ENCODE measurements at places on chromosomes 11 and 22.

- no peak for DNase-seq
These were observed 11.3 kb upstream of the NFAM1 start for GRCh38 chr22:42443240-42444076.

DNA sequence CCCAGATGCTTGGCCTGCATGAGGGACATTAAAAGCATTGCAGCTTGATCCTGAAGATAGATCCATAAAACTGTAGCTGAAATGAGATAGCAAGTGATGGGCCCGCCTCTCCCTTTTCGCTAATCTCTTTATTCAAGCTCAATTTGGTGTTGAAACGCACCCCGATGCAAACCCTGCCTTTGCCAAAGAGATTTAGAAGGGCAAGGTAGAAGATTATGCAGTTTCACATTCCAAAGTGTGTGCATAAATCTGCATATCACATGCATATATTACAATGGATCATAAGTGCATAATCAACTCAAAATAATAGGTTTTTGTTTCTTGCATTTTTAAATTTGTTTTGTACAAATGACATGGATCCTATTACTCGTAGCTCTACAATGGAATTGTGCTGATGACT lies 80.1 kb upstream of the SHANK2 start:
- DNase-seq, result no peak

GRCh38 chr22:48241658-48242057 lies 1479.2 kb downstream of the TBC1D22A start:
- peak; percentile 5 for DNase-seq

- DNase-seq, result no peak
These were observed 30.1 kb downstream of the ARHGAP8 start for GRCh38 chr22:44782363-44782963.

GRCh38 chr11:94968334-94968958 lies 4.9 kb downstream of the CWC15 start:
- no peak for DNase-seq

DNA sequence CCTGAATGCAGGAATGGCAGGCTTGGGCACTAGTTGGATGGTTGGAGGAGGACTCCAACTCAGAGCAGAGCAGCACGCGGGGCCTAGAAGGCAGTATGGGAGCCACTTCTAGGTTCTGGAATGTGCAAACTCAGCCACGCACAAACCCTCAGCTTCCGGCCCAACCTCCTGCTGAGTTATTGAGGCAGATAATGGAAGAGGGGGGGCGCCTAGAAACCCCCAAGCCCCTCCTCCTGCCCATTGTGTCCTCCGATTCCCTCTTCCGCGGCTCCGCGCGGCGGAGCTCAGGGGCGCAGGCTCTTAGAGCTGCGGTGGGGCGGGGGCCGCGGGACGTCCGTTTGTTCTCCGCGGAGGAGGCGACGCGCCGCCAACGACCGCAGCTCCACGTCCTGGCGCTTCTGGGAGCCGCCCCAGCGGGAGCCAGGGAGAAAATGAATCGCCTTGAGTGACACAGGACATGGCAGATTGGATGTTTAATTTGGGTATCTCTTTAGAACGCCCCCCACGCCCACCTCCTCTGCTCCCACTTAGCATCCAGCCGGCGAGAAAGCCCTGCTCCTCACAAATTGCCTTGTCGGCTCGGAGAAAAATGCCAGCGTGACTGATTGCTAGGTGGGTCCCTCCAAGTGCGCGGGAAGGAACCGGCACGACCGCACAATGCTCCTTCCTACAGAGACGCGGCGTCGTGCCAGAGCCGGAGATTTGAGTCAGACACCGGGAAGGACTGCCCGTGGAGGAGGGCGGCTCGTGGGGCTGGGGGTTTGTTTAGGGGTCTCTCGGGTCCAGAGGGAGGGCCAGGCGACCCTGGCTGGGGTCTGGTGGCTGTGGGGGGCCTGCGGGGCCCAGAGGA lies 144.6 kb downstream of the NECTIN1 start:
- peak; percentile 58 for DNase-seq

DNA sequence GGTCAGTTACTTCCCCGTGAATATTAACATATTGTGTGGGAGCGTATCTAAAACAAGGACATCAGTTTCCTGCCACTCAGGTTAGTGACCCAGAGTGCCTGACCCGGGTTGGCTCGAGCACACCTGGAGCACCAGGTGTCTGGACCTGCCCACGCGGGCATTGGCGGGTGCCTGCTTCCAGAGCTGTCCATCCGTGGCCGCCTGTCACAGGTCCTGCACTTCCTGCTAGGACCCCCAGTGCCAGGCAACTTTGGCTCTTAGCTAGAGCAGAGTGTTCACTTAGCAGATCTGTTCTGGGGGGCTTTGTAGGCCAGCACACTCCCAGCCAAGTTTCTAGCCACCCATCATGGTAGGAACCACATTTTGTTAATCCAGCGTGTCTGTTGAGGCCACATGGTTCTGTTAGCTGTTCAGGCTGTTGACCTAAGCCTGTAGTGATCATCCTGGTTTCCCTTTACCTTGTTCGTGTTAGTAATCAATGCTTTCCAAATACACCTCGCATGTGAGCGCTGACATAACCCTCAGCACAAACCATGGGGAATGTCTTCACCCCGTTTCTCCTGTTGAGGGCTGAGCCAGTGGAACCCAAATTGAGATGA lies 29.5 kb downstream of the MOV10L1 start:
- no peak for DNase-seq
